Activated CD8-positive, alpha-beta T cell treated with anti-CD3 and anti-CD28 coated beads, Interleukin-2, amount 10 ng/mL, durations not matched to agents 7 days and 5 days (primary cell): ENCODE measurements at places on chromosomes 11 and 22.
A peak's percentile ranks its signal among the peaks of the same experiment; 100 is the strongest.

GRCh38 chr22:20027966-20028854, 7.3 kb downstream of the TANGO2 start:
- no peak for DNase-seq

- DNase-seq: no peak
Observed at GRCh38 chr22:47804281-47804680, 1041.8 kb downstream of the TBC1D22A start.

GRCh38 chr22:29147331-29147899, 58.3 kb upstream of the EMID1 start:
- DNase-seq: no peak

GRCh38 chr22:33519071-33519973, 401.0 kb downstream of the LARGE1 start:
- peak; percentile 23 for DNase-seq

- DNase-seq: no peak
Observed at GRCh38 chr11:21177379-21177778, 508.0 kb downstream of the NELL1 start.

- no peak for DNase-seq
Observed at GRCh38 chr11:125078516-125079140, 15.5 kb downstream of the SLC37A2 start.

- DNase-seq: peak; percentile 9
Observed at GRCh38 chr11:17611503-17612220, 64.6 kb downstream of the OTOG start.

- peak; percentile 46 for DNase-seq
Observed at GRCh38 chr11:94171693-94172440, 43.2 kb downstream of the PANX1 start.

DNA sequence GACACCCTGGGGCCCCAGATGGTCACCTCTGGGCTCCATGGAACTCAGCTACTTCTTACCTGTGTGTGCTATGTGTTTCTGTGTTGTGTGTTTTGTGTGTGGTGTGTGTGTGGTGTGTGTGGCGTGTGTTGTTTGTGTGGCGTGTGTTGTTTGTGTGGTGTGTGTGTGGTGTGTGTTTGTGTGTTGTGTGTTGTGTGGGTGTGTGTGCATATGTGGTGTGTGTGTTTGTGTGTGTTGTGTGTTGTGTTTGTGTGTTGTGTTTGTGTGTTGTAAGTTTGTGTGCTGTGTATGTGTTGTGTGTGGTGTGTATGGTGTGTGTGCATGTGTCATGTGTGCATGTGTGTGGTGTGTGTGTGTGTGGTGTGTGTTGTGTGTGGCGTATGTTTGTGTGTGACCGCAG, 3.8 kb upstream of the WNT7B start:
- no peak for DNase-seq

DNA sequence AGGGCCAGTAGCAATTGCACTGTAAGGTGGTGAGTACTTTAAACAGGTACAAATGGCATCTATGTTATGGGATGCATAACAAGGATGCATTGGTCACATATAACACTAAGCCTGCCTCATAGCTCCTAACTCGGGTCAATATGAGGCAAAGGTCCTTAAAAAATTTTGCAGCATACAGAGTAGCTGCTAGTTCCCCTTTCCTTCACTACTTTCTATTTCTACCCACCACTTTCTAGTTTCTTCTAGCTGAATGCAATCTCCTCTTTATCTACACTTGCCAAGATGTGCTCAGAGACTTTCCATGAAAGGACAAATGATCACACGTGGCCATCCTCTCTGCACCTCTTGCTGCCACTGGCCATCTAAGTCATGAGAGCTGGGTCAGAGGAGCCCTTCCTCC, 9.8 kb downstream of the OR51F2 start:
- no peak for DNase-seq
